ENCODE measurements at places on chromosomes 12 and 14.

GRCh38 chr12:57430112-57430930 is 522 bp downstream of the R3HDM2 start:
- no peak for DNase-seq

DNA sequence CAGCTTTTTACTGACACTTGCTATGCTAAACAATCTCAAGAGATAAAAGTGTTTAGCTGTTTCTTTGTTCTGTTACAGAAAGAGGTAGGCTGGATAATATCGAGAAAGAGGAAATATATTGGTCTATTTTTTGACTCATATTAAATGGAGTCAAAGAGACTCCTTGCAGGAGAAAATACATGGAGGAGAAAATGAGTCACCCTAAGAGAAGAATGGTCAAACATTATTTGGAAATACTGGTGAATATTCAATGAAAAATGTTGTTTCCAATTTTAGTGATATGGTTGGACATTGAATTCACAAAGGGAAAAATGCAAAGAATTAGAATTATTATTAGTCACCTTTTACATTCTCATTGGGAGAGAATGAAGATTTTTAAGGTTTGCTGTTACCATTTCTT is 3.2 kb downstream of the KCNJ8 start:
- DNase-seq, result no peak

DNA sequence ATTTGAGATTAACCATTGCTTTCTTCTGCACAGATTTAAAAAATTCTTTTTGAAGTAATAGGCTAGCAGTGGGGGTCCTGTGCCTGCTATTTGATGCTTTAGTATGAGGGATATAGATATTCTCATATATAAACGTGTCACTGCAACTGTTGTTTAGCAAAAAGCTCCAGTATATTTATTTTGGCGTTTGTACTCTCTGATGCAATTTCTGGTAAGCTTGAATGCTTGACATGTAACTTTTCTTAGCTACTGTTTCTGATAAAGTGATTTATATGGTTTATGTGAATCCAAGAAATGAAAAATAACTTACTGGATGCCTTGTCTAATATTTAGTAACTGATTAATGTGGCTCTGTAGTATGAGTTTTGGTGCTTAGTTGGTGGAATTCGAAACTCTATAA is 77.1 kb downstream of the TTLL5 start:
- DNase-seq, result no peak

DNA sequence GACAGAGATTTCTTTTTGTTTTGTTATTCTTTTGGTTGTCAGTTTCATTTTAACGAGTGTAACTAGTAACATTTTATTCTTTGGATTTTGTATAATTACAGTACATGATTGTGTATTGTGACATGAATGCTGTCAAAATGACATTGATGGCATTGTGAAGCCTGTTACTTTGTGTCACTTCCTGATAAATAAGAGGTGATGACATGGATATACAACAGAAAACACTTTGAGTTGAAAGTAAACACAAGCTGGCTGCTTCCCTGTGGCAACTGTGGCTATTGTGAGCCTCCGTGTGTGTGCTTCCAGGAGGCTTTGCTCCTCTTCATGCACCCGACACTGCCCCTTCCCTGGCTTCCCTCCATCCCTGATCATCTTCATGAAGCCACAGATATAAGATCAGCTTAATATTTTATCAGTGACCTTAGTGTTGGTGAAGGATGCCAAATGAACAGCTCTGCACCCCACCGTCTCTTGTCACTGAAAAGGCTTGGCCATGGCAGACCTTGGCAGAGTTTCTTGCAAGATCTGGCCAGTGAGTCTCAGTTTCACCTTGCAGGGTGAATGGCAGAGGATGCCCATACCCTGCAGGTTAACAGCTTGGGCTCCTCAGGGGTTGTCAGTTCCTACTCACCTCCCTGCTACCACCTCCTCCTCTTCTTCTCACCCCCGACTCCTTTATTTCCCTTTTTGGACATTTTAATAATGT is 191.9 kb downstream of the EPS8 start:
- DNase-seq, result no peak

- peak; percentile 28 for DNase-seq
Measured at GRCh38 chr14:104973385-104974145, 4.6 kb downstream of the AHNAK2 start.

DNA sequence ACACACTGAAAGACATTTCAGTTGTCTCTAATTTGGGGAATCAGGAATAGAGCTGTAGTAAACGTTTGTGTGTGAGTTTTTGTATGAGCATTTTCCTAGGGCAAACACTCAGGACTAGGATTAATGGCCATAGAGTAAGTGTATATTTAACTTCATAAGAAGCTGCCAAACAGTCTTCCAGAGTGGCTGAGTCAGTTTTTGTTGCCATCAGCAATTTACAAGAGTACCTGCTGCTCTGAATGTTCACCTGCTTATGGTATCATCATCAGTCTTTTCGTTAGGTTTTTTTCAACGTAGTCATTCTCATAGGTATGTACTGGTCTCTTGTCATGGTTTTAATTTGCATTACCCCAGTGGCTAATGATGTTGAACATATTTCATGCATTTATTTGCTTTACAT is 30.6 kb upstream of the TRHDE start:
- no peak for DNase-seq

- DNase-seq, result no peak
Measured at GRCh38 chr14:22152903-22153302, 436.1 kb downstream of the DAD1 start.

DNA sequence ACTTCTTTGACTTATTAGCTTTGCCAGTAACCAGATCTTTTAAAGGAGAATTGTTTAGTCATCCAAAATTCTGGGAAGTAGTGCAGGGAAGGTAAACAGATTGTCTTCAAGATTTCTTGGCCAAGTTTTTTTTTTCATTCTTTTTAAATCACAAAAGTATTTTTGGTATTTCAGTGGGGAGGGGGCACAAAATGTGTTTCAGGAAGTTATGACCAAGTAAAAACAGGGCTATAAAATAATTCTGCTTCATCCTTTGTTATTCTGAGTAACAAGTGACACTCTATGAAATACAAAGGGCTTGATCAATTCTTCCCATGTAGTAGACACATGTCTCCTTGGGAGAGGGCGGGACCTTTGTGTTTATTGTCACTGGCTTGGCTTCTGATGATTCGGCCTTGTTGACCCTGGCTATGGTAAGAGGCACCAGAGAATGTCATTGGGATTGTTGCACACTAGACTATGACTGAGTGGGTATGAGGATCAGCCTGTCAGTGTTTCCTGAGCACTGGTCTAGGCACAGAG is 55.4 kb downstream of the SUSD6 start:
- peak; percentile 57 for DNase-seq

GRCh38 chr14:61710853-61711817 is 15.8 kb downstream of the HIF1A start:
- DNase-seq, result no peak
